CD4-positive, alpha-beta T cell (primary cell): ENCODE measurements at places on chromosomes 7 and 10. TPM values are rescaled to one million over a fixed set of nuclear protein-coding genes. Genes with fewer than 3 reads are reported as not detected.

DNA sequence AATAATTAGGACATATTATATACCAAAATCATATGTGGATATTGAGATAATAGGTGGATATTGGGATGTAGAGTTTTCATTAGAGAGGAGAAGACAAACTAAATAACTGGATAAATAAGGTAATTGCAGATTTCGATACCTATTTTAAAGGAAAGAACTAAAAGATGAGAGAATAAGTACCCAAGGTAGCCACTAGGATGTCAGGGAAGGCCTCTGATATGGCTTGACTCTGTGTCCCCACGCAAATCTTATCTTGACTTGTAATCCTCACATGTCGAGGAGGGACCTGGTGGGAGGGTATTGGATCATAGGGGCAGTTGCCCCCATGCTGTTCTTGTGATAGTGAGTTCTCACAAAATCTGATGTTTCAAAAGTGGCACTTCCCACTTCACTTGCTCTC, 44.7 kb upstream of the TMEM229A start:
- no peak overlapping the region for H3K4me3 ChIP-seq
- H3K36me3 ChIP-seq: no peaks in the 10 kb centered on the region
- H3K27ac ChIP-seq: no peak overlapping the region

DNA sequence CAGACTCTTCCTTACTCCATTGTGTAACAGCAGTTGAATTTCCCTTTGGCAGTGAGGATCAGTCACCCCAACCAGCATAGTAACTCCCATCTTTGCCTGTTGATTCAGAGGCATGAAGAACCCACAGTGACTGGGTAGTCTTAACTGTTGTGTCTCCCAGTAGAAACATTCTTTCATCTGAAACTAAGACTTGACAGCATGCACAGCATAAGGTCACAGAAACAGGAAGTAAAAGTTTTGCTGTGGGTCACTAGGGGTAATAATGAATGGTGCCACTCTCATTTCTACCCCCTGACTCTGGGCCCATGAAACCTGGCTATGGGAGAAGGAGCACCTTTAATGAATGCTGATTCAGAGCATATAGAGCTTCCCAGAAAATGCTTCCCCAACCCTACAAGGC, 8.3 kb upstream of the FRMPD2 start:
- H3K4me1 ChIP-seq: no peaks in the 10 kb centered on the region
- H3K27me3 ChIP-seq: no peaks in the 10 kb centered on the region
- DNase-seq: no peak
- H3K4me3 ChIP-seq: no peak overlapping the region

The OR2A1 gene
- total RNA-seq: 0.11 TPM

The AGAP5 gene
- total RNA-seq: 5.1 TPM

The CFAP70 gene
- total RNA-seq: 2.6 TPM

DNA sequence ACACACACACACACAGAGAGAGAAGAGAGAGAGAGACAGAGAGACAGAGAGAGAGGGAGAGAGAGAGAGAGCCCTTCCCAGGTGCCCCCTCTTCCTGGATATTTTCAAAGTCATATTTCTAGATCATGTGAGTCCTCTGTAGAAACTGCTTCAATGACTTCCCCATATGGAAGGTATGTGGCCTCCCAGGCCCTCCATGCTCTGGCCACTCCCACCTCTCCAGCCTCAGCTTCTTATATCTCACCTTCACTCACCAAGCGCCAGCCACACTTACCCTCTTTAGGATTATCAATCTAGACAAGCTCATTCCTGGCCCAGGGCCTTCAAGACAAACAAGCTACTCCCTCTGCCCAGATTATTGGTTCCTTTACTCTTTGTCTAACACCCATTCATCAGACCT, 259.7 kb downstream of the MTERF1 start:
- no peaks in the 10 kb centered on the region for H3K4me1 ChIP-seq
- no peak overlapping the region for H3K4me3 ChIP-seq
- no peak overlapping the region for H3K27ac ChIP-seq
- no peaks in the 10 kb centered on the region for H3K27me3 ChIP-seq
- DNase-seq: no peak
- H3K36me3 ChIP-seq: no peaks in the 10 kb centered on the region

DNA sequence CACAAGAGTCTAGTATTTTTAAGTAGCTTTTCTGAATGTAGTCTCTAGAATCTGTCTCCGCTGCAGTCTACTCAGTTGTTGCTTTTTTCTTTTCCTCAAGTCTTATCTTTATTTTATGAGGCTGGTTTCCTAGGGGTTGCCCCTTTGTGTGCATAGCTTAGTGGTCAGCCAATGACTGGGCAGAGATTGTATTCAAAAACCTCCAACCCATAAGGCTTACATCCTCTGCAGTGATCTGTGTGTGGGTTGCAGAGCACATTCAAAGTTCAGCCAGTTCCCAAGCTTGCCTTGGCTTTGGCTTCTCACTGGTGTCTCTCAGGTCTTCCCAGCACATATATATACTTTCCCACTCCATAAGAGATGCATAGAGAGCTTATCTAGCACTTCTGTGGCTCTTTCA, 160.0 kb upstream of the TCF7L2 start:
- no peaks in the 10 kb centered on the region for H3K36me3 ChIP-seq
- H3K4me1 ChIP-seq: no peaks in the 10 kb centered on the region
- no peak overlapping the region for H3K4me3 ChIP-seq
- H3K27ac ChIP-seq: no peak overlapping the region

DNA sequence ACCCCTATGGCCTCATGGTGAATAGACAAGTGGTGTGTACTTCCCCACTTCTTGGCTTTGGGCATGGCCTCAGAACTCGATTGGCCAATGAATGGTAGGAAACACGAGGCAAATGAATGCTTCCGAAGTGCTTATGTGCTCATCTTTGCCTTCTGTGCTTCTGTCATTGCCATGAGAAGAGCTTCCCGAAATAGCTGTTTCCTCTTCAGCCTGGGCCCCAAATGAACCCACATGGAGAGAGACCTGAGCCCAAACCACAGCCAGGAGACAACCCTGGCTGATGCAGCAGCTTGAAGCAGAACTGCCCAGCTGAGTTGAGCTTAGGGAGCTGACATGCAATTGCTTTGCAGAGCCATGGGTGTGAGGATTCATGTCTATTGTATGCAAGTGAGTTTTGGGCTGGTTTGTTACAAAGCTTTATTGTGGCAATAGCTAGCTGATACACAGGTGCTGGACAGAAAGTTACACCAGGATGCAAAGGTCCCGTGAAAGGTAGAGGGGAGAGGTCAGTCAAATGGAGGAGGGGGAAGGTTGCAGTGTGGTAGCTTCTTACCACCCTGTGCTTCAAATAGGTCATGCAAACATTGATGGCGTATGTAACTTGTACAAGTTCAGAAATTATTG, 328.2 kb downstream of the PLXNA4 start:
- H3K4me1 ChIP-seq: no peaks in the 10 kb centered on the region
- DNase-seq: no peak
- no peak overlapping the region for H3K4me3 ChIP-seq
- no peaks in the 10 kb centered on the region for H3K36me3 ChIP-seq
- H3K27me3 ChIP-seq: peaks cover 3% of the 10 kb centered on the region
- no peak overlapping the region for H3K27ac ChIP-seq

The SDK1 gene
- total RNA-seq: 1.1 TPM

The HOXA13 gene
- not detected for total RNA-seq

DNA sequence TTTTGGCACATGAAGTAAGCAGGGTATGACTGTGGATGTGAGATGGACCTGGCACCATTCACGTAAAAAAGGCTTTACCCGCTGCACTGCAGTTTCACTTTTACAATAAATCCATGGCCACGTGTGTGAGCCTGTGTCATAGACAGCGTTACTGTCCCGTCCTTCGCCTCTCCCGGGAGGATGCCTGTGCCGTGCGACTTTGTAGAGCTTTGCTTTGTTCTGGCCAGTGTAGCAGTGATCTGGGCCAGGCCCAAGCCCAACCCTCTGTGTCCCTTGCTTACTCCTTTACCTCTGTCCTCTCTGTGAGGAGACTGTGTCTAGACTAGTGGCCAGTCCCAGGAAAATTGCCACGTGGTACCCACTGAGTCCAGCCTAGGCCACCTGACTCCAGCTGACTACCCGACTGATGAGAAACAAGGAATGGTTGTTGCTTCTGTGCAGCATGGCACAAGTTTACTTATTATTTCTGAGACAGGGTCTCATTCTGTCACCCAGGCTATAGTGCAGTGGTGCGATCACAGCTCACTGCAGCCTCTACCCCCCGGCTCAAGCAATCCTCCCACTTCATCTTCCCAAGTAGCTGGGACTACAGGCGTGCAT, 48.1 kb downstream of the JAKMIP3 start:
- no peak for DNase-seq
- H3K27me3 ChIP-seq: no peaks in the 10 kb centered on the region
- H3K36me3 ChIP-seq: no peaks in the 10 kb centered on the region
- H3K4me1 ChIP-seq: no peaks in the 10 kb centered on the region

The FFAR4 gene
- not detected for total RNA-seq

DNA sequence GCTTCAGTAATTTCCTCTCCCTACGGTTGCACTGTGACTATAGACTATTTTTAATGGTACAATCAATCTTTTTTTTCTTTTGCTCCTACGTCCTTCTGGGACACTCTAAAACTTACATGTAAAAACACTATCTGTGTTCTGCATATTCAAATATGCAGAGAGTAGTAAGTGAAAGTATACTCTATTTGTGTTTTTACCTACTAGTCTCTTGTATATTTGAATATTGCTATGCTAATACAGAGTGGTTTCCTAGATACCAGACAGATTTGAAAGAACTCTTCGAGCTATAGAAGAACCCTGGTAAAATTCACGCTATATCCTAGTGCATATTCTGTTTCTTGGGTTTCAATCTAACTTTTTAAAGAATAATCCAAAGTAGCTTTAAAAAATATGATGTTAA, 200.8 kb upstream of the LRRN3 start:
- no peak overlapping the region for H3K27ac ChIP-seq
- no peaks in the 10 kb centered on the region for H3K36me3 ChIP-seq
- H3K4me1 ChIP-seq: no peaks in the 10 kb centered on the region
- H3K4me3 ChIP-seq: no peak overlapping the region
- H3K27me3 ChIP-seq: no peaks in the 10 kb centered on the region

- H3K4me1 ChIP-seq: peaks cover 8% of the 10 kb centered on the region
- peaks cover 4% of the 10 kb centered on the region for H3K36me3 ChIP-seq
- no peaks in the 10 kb centered on the region for H3K27me3 ChIP-seq
- H3K27ac ChIP-seq: no peak overlapping the region
Observed at GRCh38 chr10:58356756-58357155, 21.9 kb downstream of the UBE2D1 start.

GRCh38 chr7:45699726-45700390, 125.7 kb downstream of the ADCY1 start:
- no peak overlapping the region for H3K27ac ChIP-seq
- DNase-seq: no peak
- H3K27me3 ChIP-seq: peaks cover 3% of the 10 kb centered on the region
- H3K4me1 ChIP-seq: no peaks in the 10 kb centered on the region
- H3K36me3 ChIP-seq: no peaks in the 10 kb centered on the region
- H3K4me3 ChIP-seq: no peak overlapping the region

- no peak for DNase-seq
- no peak overlapping the region for H3K27ac ChIP-seq
- no peak overlapping the region for H3K4me3 ChIP-seq
- H3K27me3 ChIP-seq: no peaks in the 10 kb centered on the region
- no peaks in the 10 kb centered on the region for H3K4me1 ChIP-seq
Observed at GRCh38 chr10:112631501-112632400, 184.7 kb downstream of the VTI1A start.

DNA sequence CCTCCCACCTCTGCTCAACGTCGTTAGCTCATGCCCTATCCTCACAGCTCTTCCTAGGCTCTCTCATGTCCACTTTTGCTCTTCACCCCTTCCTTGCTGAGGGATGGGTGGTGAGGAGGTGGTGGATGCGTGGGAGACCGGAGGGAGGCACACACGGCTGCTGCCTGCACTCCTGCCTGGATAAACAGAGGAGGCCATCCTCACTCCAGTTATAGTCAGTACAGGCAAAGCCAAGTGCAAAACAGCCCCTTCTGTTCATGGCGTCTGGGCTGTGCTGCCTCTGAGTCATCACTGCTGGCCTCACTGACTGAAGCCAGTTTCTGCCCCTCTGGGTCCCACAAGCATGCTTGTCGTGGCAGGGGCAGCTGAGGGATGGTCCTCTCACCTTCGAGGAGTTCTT, 31.9 kb upstream of the LRRC4 start:
- DNase-seq: no peak
- H3K27me3 ChIP-seq: no peaks in the 10 kb centered on the region
- peaks cover 35% of the 10 kb centered on the region for H3K4me1 ChIP-seq
- H3K27ac ChIP-seq: no peak overlapping the region
- H3K4me3 ChIP-seq: no peak overlapping the region
- H3K36me3 ChIP-seq: no peaks in the 10 kb centered on the region

DNA sequence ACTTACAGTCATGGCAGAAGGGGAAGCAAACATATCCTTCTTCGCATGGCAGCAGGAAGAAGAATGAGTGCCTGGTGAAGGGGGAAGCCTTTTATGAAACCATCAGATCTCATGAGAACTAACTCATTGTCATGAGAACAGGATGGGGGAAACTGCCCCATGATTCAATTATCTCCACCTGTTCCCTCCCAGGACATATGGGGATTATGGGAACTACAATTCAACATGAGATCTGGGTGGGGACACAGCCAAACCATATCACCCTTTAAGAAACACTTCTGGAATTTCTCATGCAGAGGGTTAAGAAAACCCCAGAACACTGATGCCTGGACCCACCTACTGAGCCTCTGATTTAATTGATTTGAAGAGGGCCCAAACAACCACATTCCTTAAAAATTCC, 63.3 kb upstream of the DNAJB12 start:
- no peak overlapping the region for H3K27ac ChIP-seq
- DNase-seq: no peak
- peaks cover 13% of the 10 kb centered on the region for H3K36me3 ChIP-seq
- no peaks in the 10 kb centered on the region for H3K4me1 ChIP-seq
- H3K27me3 ChIP-seq: no peaks in the 10 kb centered on the region

DNA sequence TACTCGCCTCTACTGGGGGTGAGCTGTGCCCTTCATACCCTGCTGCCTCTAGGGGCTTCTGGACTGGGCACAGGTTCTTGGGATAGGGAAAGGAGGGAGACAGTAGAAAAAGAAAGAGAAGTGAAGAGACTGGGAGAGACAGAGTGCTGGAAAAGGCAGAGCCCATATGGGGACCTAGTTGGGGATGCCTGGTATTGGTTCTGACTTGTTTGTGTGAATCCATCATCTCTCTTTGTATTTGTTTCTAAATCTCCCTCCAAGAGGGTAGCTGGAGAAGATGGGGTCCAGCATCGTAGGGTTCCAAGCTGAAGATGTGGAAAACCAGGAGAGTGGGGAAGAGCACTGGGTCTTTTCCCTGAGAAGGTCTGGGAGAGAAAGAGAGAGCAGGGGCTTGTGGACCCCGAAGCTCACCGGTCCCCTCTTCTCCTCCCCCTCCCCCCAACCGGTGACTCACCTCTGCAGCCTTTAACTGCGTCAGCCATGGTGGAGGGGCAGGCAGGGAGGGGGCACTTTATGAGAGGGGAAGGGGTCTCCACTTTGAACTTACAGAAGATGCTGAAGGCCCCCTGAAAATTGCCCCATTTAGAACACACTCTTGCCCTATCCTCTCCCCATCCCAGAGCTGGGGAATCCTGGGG, 3.2 kb upstream of the VGF start:
- H3K27ac ChIP-seq: no peak overlapping the region
- H3K27me3 ChIP-seq: peaks cover 90% of the 10 kb centered on the region
- no peaks in the 10 kb centered on the region for H3K36me3 ChIP-seq
- H3K4me3 ChIP-seq: no peak overlapping the region

- DNase-seq: no peak
- H3K4me1 ChIP-seq: peaks cover 21% of the 10 kb centered on the region
- H3K4me3 ChIP-seq: no peak overlapping the region
- H3K27ac ChIP-seq: no peak overlapping the region
Observed at GRCh38 chr10:32148864-32149251, 92.6 kb upstream of the KIF5B start.

The AS3MT gene
- 0.67 TPM for total RNA-seq
